ENCODE measurements at places on chromosomes 1 and 21.

GRCh38 chr1:92511541-92511940 lies 24.8 kb upstream of the GFI1 start:
- DNase-seq: no peak

DNA sequence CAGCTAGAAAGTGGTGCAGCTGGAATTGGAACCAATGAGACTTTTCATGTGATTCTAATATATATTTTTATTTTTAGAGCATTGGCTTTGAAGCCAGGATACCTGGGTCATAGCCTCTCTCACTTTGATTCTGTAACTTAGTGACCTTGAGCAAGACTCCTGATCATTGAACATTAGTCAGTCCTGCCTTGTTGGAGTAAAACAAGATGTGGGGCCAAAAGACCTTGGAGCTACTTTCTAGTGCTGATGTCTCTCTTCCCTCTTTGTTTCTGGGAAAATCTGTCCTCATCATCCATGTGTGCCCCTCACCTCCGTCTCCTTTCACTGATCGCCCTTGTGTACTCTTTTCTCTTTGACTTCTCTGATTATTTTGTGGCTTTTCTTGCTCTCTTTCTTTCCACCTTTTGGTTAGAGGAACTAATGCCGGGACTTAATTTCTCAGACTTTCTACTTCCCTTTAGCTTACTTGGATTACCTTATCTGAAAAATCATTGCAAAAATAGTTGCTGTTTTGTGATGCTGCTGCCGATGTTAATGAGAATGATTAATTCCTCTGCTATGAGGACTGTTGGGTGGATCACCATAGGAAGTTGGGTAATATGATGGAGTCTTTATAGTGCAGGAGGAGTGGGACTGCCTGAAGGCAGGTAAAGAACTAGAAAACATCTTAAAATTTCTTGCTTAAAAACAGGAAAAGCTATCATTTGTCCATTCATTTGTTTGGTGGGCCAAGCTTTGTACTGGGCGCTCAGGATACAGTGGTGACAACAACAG lies 72.0 kb downstream of the NOS1AP start:
- no peak for DNase-seq

- DNase-seq: no peak
Measured at GRCh38 chr1:111164151-111164550, 24.1 kb downstream of the CEPT1 start.

- DNase-seq: no peak
Measured at GRCh38 chr1:163056831-163057230, 12.3 kb upstream of the RGS4 start.

- no peak for DNase-seq
Measured at GRCh38 chr1:27033043-27033746, 20.5 kb upstream of the TENT5B start.

- DNase-seq: no peak
Measured at GRCh38 chr1:147808025-147808424, 47.6 kb upstream of the GJA5 start.

All from CD4-positive, alpha-beta T cell treated with Interferon gamma for 1 hour (primary cell).